ENCODE measurements at places on chromosomes 2 and 18.

- no peak for DNase-seq
These were observed 510.3 kb upstream of the SETBP1 start for GRCh38 chr18:44170208-44170880.

GRCh38 chr2:26020231-26020640, 13.6 kb upstream of the RAB10 start:
- DNase-seq, result no peak

- no peak for DNase-seq
These were observed 40.7 kb downstream of the SLC39A10 start for GRCh38 chr2:195697681-195698220.

DNA sequence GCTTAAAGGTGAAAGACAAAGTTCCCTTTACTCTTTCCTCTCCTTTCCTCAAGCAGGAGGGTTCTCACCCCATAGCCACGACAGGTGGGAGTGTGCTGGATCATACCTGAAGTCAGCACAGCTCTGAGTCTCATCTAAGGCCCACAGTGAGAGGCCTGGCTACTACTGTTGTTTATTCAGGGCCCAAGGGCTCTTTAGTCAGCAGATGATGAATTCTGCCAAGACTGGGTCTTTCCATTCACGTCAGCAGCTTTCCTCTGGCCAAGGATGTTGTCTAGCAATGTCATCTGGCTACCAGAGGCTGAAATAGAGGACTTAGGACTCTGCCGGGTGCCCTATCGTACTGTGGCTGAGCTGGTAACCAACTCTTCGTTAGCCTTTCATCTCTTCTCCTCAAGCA, 308.4 kb upstream of the THUMPD2 start:
- no peak for DNase-seq

GRCh38 chr2:174336501-174337336, 2.0 kb downstream of the SP9 start:
- peak; percentile 50 for DNase-seq

DNA sequence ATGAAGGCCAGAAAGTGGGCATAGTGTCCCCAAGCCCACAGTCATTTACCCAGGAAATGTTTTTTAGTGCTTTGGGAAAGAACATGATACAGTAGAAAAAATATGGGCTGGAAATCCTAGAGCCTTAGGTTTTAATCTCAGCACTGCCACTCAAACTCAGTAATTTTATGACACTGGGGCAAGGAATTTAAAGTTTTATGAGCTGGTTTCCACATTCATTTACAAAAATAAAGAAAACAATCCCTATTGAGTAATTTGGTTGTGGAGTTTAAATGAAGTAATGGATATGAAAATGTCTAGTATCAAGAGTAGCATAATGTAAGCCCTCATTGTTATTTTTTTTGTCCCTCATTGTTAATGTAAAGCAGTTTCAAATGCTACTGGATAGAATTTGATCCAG, 51.5 kb upstream of the FRZB start:
- DNase-seq, result no peak

DNA sequence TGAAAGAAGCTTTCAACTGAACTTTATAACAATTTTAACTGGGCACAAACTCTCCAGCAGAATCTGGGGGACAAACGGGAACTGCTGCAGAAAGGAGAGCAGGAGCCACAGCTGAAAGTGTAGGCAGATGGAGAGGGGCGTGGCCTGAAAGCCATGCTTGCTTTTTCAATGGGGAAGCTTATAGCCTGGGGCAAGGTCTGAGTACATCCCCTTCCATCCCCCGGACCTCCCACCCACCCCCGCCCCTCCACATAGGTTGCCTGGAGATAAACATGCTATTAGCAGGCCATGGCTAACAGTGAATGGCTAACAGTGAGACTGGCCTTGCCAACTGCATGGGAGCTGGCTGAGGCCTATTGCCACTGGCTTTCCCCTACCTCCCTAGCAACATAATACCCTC, 317.9 kb upstream of the TANK start:
- DNase-seq, result no peak

DNA sequence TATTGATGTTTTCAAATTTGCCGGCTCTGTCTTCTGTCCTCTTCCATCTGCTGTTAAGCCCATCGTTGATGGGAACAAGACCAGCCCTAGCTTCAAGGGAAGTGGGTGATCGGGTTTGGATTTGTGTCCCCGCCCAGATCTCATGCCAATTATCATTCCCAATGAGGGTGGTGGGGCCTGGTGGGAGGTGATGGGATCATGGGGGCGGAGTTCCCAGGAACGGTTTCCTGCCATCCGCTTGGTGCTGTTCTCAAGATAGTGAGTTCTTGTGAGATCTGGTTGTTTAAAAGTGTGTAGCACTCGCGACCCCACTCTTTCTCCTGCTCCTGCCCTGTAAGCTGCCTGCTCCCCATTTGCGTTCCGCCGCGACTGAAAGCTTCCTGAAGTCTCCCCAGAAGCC, 9.5 kb downstream of the ASB18 start:
- DNase-seq, result no peak

DNA sequence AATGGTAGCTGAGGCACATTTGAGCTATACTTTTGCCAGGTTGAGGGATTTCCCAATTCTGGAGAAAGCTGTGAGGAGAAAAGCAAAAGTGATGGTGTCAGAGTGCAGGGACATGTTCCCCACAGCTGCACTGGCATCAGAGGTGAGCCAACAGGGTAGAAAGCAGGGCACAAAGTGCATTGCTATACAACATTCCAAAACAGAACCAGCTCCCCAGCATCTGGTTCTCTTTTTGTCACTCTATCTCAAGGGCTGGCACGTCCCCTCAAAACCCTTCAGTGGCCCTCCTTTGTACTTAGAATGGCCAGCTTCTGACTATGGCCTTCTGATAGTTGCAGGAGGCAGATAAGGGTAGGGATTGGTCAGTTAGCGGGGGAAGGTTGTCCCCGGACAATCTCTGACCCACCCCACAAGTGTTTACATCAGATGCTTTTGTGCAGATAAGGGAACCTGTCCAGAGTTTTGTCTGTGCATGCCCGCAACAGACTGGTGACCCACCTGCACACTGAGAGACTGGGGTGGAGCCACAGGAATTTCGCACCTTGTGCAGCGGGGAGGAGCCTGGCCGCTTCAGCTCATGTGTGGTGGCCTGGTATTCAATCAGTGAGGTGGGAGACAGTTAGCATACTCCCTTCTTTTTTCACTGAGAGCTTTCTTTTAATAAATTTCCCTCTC, 31.0 kb upstream of the TMEM17 start:
- DNase-seq, result no peak
